ENCODE measurements at places on chromosomes 2 and 18.

DNA sequence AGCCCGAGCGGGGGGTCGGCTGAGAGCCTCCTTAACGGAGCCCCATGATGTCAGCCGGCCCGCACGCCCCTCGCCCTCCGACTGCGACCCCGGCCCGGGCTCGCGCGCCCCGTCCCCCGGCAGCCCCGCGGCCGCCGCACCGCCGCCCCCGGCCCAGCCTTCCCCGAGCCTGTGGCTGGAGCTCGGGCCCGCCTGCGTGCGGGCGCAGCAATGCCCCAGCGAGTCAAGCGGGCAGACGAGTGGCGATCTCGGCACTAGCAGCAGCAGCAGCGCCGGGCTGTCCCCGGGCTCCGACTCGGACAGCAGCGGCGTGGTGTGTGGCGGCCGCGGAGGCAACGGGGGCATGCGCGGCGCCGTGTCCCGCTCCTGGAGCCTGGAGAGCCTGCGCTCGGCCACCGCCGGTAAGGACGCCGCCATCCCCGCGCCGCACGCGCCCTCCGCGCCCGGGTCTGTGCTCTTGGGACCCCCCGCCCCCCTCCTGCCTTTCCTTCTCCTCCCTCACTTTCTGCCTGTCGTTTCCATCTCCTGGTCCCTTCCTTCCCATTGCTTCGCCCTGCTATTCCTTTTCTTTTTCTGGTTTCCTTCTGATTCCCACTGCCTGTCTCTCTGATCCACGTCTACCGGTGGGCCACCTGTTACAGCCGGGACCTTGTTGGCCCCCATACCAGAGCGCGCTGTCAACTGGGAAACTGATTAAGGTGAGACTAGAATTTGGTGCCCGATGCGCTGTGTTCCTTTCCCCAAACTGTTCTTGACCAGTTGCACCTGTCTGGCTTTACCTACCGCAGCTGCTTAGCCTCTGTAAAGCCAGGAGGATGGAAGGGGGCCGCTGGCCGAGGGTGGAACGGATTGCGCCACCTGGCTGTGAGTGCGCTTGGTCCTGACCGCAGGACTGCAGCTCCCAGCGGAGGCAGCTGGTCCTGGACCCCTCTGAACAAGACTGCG lies 127.4 kb downstream of the ARHGEF4 start:
- DNase-seq = peak; percentile 47

DNA sequence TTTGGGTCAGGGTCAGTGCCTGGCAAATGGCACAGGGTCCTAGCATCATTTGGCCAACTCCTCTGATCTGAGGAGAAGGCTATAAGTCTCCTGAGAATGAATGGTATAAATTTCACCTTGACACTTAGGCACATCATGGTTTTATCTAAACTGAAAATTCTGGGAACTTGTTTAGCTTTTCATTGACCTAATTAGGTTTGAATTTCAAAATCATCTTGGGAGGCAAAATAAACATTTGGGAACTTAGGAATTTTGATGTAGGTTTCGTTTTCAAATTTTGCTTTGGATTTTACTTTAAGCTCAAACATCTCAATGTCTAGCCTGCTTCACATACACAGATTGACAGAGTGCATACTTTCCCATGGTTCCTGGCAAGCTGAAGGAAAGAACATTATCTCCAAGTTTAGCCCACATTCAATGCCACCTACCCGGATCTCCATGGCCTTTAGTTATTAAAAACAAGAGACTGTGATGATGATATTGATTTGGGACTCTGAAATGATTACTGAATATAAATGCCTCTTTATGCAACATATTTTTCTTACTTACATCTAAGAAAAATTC lies 44.5 kb downstream of the MYOM1 start:
- no peak for DNase-seq

DNA sequence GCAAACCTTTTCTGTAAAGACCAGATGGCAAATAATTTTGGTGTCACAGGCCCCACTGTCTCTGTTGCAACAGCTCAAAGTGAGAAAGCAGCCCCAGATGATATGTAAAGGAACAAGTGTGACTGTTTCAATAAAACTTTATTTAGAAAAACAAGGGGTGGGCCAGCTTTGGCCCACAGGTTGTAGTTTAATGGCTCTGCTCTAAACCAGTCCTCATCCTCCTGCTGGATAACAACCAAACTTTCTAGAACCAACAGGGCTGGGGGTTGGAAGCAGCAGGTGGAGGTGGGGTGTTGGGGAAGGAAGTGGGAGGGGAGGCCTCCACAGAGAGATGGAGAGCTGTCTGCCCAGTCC lies 28.8 kb upstream of the INHBB start:
- no peak for DNase-seq

- DNase-seq = no peak
These were observed 31.7 kb upstream of the MAP4K3 start for GRCh38 chr2:39468579-39469451.

- no peak for DNase-seq
These were observed 15.7 kb upstream of the DGUOK start for GRCh38 chr2:73910873-73911547.

GRCh38 chr2:28437149-28437835 lies 44.6 kb downstream of the FOSL2 start:
- no peak for DNase-seq

DNA sequence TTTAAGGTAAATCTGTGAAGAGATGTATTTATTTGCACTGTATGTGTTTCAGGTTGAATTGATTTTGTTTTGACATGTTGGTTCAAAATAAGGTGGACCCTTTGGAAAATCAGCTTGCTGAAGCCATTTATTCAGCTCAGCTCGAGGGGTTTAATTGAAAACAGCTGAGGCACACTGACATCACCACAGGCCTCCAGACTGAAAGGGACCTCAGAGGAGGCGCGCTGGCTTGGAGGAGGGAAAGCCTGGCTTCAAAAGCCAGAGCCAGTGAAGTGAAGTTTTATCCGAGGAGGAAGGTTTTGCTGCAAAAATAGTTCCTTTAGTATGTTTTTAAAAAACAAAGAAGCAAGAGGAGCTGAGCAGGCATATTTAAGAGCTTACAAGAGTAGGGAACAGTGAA lies 26.9 kb upstream of the DNMT3A start:
- DNase-seq = peak; percentile 1

- DNase-seq = no peak
These were observed 540.1 kb upstream of the ID2 start for GRCh38 chr2:8141780-8142179.

DNA sequence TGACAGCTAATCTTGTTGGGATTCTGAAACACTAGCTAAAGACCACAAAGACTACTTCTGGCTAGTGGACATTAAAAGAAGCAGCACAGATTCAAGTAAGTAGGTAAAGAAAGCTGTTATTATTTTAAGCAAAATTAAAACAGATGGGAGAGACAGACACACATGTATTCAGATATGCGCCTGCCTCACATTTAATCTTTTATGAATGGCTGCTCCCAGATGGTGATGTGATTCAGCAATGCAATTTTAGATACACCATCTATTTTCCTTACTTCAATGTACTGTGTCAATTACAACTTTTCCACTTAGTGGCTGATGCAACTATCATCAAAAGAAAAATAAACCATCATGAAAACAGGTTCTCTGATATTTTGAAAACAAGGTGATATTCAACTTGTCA lies 133.0 kb upstream of the PGAP1 start:
- no peak for DNase-seq

GRCh38 chr18:40313030-40313642 lies 1641.9 kb upstream of the PIK3C3 start:
- no peak for DNase-seq

DNA sequence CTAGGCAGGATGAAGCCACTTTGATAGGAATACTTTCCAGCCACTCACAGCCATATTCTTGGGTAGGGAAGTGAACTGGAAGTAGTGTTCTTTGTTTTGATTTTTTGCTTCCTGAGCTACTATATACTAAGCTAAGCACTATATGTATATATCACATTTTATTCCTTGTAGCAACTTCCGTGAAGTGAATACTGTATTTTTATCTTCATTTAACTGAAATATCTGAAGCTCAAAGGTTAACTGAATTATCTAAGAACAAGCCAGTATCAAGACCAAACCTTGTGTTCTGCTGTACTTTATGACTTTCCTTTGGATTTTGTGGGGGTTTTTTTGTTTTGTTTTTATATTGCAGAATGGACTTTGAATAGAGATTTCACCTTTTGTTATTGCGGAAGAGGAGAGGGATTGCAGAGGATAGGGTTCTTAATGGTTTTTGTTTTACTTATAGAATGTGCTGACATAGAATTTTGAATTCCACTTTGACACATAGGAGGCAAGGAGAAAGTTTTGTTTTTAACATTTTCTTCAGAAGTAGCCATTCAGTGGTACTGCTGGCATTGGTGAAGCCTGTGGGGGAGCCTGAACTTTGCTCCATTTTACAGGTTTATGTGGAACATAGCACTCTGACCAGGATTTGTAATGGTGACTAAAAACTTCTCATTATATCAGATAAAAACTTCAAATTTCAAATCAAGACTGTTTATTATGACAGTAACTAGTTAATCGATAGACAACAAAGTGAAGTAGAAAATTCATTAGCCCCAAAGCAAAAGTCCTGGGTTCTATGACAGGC lies 24.1 kb upstream of the RNF138 start:
- no peak for DNase-seq

DNA sequence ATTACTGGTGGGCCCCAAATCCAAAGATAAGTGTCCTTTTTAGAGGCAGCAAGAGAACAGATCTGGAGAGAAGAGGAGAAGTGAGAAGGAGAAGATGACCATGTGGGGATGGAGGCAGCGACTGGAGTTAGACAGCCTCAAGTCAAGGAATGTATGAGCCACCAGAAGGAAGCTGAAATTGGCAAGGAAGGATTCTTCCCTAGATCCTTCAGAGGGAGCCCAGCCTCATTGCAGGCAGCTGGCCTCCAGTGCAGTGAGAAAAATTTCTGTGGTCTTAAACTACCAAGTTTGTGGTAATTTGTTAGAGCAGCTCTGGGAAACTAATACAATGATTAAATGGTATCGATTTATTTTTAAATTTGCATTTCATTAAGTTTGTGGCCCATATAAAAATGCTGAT lies 167.9 kb downstream of the NCKAP5 start:
- DNase-seq = no peak

DNA sequence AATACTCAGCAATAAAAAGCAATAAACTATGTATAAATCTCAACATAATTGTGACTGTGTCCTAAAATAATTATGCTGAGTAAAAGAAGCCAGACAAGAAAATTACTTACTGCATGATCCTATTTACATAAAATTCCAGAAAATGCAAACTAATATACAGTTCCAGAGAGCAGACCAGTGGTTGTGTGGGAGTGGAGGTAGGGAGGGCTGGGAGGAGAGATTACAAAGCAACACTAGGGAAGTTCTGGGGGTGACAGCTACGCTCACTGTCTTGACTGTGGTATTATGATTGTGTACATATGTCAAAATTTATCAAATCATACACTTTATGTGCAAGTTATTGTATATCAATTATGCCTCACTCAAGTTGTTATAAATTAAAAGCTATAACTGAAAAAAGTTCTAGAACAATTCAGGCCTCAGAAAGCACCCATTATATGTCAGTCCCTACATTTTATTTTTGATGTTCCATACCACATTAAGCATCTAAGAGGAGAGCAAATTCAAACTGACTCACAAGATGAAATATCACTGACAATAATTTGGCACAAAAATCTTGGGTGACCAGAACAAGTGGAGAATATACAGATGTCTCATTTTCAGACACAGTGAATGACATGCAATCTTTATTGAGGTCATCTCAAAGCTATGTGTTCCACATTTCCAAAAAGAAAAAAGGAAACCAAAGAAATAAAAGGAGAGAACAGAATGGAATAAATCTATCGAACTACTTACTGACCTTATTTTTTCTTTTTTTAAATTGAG lies 85.1 kb downstream of the ANTXR1 start:
- DNase-seq = no peak

DNA sequence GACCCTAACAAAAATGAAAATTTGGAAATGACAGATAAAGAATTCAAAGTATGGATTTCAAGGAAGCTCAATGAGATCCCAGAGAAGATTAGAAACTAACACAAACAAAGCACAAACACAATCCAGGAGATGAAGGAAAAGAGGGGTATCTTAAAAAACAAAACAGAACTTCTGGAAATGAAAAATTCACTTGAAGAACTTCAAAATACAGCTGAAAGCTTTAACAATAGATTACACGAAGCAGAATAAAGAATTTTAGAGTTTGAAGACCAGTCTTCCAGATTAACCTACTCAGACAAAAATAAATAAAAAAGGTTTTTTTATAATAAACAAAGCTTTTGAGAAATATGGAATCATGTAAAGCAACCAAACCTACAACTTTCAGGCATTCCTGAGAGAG lies 671.8 kb upstream of the SLC39A10 start:
- DNase-seq = no peak

DNA sequence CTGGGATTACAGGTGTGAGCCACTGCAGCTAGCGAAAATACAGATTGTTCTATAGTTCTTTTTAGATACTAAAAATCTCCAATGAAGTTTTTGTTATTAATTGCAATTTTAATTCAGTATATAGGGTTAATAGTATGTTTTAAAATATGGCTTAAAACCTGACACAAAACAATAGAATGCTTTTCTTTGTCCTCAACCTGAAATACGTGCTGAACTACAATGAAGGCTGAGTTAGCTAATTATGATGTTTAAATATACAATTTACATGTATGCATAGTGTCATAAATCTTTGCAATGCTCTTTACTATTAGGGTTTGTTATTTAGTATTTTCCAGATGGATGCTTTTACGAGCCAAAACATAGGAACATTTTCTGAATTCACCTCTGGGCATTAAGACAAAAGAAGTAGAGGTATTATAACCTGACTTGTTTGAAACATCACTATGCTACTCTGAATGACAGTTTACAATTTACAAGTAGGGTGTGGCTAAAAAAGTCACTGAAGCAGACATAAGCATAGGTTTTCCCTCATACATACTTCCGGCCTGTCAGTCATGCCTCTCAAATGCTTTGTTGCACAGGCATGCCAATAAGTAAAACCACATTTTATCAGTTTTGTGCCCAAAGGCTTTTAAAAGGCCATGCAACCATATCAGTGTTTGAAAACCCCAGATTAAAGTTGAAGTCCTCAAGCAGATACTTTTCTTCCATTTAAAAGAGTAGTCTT lies 168.3 kb downstream of the OTX1 start:
- no peak for DNase-seq

DNA sequence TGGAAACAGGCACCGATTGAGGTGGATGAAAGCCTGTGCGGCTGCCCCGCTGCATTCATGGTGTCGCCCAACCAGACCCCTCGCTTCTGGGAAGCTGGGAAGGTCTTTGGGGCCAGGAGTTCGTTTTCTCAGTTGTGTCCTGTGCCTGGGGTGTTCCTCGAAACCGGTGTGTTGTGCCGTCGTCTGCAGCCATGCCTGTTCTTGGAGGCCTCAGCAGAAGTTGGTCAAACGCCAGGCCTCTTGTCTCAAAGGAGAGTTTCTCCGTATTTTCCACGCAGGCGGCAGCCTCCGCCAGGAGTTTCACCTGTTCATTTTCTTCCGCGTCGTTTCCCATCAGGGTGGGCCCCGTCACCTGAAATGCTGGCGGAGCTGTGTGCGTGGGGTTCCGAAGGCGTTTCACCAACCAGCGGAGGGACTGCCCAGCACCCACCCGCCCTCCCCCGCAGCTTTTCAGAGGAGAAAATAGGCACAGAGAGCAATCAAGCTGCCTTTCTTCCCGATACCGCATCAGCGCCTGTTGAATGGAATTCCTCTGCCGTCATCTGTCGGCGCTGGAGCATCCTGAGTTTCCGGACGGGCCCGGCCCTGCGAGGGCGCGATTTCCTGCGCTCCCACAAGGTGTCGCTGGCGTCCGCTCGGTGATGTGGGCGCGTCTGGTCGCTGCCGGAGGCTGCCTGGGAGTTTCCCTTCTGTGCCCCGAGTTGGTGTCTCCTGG lies 17.0 kb upstream of the NFATC1 start:
- DNase-seq = peak; percentile 92

- DNase-seq = peak; percentile 94
These were observed at the start of the genes BABAM2 and RBKS for GRCh38 chr2:27890146-27890923. Gene BABAM2, plus strand, starts transcription at chr2:27890729. Its CDS starts 3,828 bp downstream, at chr2:27894557. Gene RBKS, minus strand, starts transcription at chr2:27890387. Its CDS starts 42 bp downstream, at chr2:27890345.

GRCh38 chr2:179900655-179901054 lies 39.2 kb upstream of the ZNF385B start:
- DNase-seq = no peak

GRCh38 chr2:172484253-172484652 lies 56.9 kb downstream of the ITGA6 start:
- DNase-seq = no peak

All from activated CD4-positive, alpha-beta T cell treated with anti-CD3 and anti-CD28 coated beads for 36 hours (primary cell).